M059J (cell line): ENCODE measurements at places on chromosomes 16 and 17. TPM values are rescaled to one million over a fixed set of nuclear protein-coding genes. Genes with fewer than 3 reads are reported as not detected.

Gene TEX14
- total RNA-seq = not detected in 2 replicates

Gene KCNH4
- total RNA-seq = not detected in 2 replicates

Gene ZNF287
- total RNA-seq = 4.1 and 8.1 TPM in 2 replicates

Gene KRTAP9-2
- not detected in 2 replicates for total RNA-seq

Gene OTOP2
- total RNA-seq = not detected in 2 replicates

Gene TXNL4B
- total RNA-seq = 10.9 and 12.0 TPM in 2 replicates

Gene MT1M
- total RNA-seq = 0.22 and 1.4 TPM in 2 replicates

Gene GCGR
- not detected in 2 replicates for total RNA-seq

Gene TBC1D3L
- not detected in 2 replicates for total RNA-seq

Gene CCL17
- not detected in 2 replicates for total RNA-seq

Gene NPIPA8
- total RNA-seq = 7.4 and 17.5 TPM in 2 replicates

Gene DCXR
- 81.6 and 117 TPM in 2 replicates for total RNA-seq

Gene PPP1R27
- not detected in 2 replicates for total RNA-seq

Gene NME3
- total RNA-seq = not detected in 2 replicates

Gene HOXB1
- not detected in 2 replicates for total RNA-seq

Gene PRRT2
- total RNA-seq = 0.20 and 0.94 TPM in 2 replicates

Gene PTX4
- total RNA-seq = not detected in 2 replicates

Gene YPEL2
- 1.7 and 2.7 TPM in 2 replicates for total RNA-seq

Gene HBZ
- not detected in 2 replicates for total RNA-seq

Gene SLFN14
- total RNA-seq = not detected in 2 replicates

Gene MPV17L
- total RNA-seq = 0.44 and 0.52 TPM in 2 replicates

Gene SALL1
- 9.5 and 12.1 TPM in 2 replicates for total RNA-seq

Gene IGSF6
- not detected in 2 replicates for total RNA-seq

Gene VPS25
- total RNA-seq = 88.5 and 97.4 TPM in 2 replicates

Gene ADAM11
- 0.12 TPM in 1 of 2 replicates, not detected in the other for total RNA-seq

Gene C16orf92
- total RNA-seq = not detected in 2 replicates

Gene NOL3
- 29.1 and 58.9 TPM in 2 replicates for total RNA-seq

Gene TRIM72
- total RNA-seq = not detected in 2 replicates

Gene TBC1D3K
- not detected in 2 replicates for total RNA-seq

Gene NUPR1
- 1.1 and 3.5 TPM in 2 replicates for total RNA-seq

Gene SLC35G6
- total RNA-seq = not detected in 2 replicates

Gene KCNG4
- not detected in 2 replicates for total RNA-seq

Gene OR1A1
- total RNA-seq = not detected in 2 replicates

Gene ESRP2
- total RNA-seq = not detected in 2 replicates

Gene TEX19
- 0.05 TPM in 1 of 2 replicates, not detected in the other for total RNA-seq

Gene NPIPB4
- total RNA-seq = 1.9 and 6.8 TPM in 2 replicates

Gene ODAD4
- 0.27 and 1.7 TPM in 2 replicates for total RNA-seq

Gene GRAP
- 0.07 and 0.59 TPM in 2 replicates for total RNA-seq
